ENCODE measurements at places on chromosomes 6 and 20.

- no peak for DNase-seq
Observed at GRCh38 chr6:134778431-134778830, 171.5 kb downstream of the ALDH8A1 start.

GRCh38 chr6:46327779-46328178 lies 157.0 kb upstream of the ENPP5 start:
- no peak for DNase-seq

- no peak for DNase-seq
Observed at GRCh38 chr6:53892707-53893106, 97.9 kb downstream of the LRRC1 start.

DNA sequence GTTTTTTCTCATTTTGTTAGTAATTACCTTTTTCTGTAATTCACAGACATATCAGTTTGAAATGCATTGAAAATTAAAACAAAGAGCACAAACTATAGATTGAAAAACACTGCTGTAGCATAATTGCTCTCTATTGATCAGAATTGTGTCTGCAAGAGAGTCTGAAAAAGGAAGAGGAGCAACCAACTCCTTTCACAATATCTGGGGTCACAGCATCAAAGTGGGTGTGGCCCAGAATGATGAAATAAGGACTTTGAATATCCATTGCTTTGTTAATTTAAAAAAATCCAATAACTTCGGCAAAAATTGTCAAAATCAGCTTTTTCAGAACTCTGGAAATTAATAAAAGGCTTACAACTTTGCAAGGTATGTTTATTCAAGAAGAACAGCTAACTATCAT lies 99.2 kb downstream of the MYLK4 start:
- no peak for DNase-seq

- peak; percentile 49 for DNase-seq
Observed at GRCh38 chr20:4814696-4815252, 93.1 kb downstream of the PRND start.

DNA sequence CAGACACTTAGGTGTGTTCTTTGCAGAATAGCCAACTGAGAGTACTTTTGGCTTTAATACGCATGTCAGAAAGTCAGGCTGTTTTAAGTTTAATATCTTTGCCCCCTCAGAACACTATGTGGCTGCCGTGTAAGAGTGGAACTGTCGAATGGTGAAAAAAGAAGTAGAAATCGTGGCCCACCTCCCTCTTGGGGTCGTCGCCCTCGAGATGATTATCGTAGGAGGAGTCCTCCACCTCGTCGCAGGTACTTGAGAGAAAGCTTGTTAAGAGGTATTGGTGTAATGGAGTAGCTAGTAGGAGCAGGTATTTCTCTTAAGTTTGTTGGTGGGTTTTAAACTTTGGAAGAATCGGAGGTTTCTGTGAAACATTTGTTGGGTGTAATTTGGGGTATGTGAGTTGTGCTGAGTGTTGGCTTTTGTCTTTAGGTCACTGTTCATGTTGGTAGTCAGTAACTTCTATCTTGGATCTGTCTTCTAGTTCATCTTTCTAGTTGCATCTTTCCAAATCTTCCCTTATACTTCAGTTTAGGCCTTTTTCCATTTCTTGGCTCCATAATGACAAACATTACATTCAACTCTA lies 4.7 kb downstream of the SRSF3 start:
- DNase-seq, result no peak

DNA sequence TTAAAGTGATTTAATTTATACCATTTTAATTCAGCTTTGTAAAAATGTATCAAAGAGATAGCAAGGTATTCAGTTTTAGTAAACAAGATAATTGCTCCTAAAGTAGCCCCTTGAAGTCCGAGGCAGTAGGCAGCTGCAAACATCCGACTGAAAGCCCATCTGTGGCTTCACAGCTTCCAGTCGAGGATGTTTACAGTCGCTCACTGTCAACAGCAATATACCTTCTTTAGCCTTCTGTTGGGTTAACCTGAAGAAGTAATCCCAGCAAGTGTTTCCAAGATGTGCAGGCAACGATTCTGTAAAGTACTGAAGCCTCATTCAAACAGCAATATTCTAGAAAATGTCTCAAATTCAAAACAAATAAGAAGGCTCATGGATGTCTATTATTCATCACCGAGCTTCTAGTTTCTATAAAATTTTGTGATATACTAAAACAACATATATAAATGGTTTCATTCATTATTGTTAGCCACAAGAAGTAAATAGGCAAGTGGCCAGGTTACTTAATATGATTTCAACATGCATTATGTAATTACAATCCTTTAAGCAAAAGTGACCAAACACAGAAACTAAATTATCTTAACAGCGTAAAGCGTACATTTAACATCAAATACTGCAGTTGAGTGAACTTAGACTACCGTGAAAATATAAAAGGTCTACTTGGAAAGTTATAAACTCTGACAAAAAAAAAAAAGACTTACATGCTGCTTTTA lies 115.0 kb downstream of the OGFRL1 start:
- no peak for DNase-seq

DNA sequence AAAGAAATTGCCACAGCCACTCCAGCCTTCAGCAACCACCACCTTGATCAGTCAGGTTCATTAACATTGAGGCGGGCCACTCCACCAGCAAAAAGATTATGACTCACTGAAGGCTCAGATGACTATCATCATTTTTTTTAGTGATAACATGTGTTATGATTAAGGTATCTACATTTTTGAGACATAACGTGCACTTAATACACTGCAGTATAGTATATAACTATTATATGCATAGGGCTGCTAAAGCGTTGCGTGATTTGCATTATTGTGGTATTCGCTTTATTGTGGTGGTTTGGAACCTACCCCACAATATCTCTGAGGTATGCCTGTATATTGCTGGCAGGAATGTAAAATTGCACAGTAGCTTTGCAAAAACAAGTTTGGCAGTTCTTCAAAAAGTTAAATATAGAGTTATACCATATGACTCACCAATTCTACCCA lies 6.8 kb upstream of the RIPK1 start:
- DNase-seq, result no peak

DNA sequence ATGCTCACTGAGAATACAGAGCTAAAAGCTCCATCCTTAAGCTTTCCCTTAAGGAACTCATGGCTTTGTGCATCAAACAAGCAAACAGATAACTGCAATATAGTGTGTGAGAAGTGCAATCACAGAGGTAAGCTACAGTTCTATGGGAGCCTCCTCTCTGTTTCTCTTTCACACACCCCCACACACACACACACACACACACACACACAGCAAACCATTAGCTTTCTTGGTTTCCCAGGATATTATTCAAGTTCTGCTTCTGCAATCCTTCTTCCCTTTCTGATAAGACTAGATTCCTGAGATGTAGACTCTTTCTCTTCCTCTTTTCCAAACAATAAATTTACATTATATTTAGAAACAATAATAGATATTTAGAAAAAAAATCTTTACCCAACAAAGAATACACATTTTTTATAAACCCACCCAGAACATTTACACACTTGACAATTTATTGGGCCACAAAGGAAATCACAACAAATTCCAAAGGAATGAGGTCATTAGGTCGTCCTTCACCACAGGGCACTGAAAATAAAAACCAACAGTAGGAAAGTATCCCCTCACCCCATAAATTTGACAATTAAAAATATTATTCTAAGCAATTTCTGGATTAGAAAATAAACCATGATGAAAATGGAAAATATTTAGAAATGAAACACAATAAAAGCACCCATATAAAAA lies 9.3 kb upstream of the GFOD1 start:
- DNase-seq, result no peak

GRCh38 chr20:32249030-32249738 lies 28.3 kb upstream of the KIF3B start:
- no peak for DNase-seq

DNA sequence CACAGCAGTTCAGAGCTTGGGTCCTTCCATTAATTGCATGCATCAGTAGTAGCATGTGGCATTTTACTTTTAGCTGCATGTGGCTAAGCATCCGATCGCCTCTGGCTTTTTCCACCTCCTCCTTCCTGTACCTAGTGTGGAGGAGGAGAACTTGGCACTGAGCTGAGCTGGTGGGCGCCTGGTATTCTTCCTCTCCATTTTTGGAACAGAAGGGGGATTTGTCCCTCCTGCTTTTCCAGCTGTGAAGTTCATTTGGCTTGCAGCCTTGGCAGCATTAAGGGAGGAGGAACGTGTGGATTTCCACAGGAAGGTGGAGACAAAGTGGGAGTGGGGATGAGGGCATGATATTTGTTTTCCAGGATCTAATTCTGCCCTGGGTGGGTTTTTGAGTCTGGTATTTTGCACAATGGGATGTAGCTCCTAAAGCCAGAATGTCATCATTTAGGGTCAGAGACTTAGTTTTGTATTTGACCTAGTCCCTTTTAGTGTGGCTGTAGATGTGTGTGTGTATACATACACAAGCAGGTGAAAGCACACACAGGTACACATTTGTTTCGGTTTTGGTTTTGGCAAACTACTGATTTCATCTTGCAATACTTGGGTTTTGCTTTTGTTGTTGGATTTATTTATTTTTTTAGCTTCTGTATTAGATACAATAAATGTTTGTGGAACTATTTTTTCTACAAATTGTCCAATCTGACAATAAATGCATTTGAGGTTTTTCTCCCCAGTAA lies 90.0 kb downstream of the SASH1 start:
- DNase-seq, result no peak

DNA sequence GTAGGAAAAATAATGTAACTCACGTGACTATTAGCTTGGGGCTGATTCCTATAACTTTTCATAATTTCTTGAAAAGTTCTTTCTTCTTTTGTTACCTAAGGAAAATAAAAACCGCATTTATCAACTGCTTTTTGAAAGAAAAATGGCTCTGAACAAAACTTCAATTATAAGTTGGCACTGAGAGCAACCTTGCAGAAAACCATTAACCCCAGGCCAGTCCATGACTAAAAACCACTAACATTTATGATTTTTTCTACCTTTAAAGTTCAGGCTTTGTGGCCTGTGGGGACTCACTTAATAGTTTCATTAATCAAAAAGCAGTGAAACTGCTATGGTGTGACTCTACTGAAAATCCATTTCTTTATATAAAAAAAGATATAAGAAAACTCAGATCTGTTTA lies 69.1 kb upstream of the SAMHD1 start:
- DNase-seq, result no peak

DNA sequence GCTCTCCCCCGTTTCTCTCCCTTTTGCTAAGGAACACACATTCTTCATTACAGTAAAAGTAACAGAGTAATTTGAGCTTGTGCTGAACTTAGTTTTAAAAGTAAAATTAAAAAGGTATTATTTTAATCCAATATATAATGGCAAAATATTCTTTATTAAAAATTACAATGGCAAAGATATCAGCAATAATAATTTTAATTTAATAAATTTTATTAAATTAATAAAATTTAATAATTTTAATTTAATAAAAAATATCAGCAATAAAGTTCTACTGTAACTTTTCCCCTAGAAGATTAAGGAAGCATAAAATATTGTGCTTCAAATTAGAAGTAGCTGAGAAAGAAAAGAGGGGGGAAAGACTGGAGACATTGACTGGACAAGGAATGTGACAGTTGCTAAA lies 32.5 kb downstream of the DSE start:
- DNase-seq, result no peak

DNA sequence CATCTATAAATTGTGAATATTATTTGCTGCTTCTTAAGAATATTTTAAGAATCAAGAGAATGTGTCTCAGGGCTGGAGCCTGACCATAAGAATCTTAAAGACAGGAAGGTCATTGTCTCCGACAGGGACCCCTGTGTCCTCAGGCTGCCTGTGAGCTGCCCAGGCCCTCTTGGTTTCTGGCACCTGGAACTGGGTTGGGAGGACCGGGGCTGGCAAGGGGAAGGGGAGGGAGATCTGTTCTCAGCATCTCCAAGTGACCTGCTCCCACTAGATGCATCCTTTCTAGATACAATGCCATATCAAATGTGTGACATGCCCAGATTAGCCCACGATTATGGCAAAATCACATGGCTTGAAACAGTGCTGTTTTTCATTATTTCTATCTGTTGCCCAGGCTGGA lies 110.5 kb downstream of the SCML4 start:
- no peak for DNase-seq

DNA sequence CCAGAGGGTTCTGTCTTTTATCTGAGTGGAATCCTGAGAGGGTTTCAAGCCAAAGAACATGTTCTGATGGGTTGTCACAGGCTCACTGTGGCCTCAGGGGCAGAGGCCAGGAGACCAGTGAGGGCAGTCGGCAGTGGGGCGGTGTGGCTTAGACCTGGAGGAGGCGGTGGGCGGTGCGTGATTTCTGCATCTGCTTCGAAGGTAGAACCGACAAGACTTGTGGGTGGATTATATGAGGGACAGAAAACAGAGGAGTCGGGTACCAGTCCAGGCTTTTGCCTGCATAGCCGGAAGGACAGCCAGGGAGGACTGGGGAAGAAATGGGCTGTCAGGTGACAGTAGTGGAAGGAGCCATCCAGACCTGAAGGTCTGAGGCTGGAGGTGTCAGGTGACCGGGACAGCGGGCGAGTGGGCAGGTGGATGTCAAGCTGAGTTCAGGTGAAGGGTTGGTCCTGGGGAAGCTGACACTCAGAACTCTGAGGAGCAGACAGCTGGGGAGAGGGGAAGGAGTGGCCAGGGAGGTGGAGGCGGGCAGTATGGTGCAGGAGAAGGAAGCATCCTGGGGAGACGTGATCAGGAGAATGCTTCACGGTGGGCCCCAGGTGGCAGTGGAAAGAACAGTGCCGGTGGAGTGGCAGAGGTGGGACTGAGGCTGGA lies 3.1 kb downstream of the CTSZ start:
- no peak for DNase-seq

DNA sequence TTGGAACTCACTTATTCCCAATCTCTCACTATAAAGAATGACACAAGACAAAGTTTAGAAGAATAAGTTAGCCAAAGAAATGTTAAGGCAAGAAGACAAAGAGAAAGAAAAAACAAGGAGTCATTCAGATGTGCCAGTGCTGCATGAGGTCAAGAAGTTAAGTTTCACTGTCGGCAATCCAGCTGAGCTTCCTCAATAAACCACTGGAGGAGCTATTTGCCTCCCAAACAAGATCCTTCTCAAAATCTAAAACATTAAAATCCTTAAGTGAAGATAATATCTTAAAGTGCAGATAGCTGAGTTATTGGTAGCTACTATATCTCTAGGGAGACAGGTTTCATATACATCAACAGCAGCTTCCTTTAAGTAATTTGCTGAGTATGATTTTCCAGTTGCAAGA lies 512.3 kb downstream of the HDGFL1 start:
- DNase-seq, result no peak

GRCh38 chr6:88702956-88703556 lies 260.4 kb downstream of the RNGTT start:
- DNase-seq, result no peak

GRCh38 chr6:1702580-1703051 lies 92.9 kb downstream of the FOXC1 start:
- DNase-seq, result no peak

- DNase-seq, result no peak
Observed at GRCh38 chr20:38158701-38159351, 6.2 kb downstream of the TGM2 start.

GRCh38 chr6:87951751-87952150 lies 95.9 kb upstream of the SPACA1 start:
- no peak for DNase-seq

GRCh38 chr6:159020011-159020410 lies 20.0 kb upstream of the RSPH3 start:
- no peak for DNase-seq

Measured in stimulated activated CD4-positive, alpha-beta T cell treated with anti-CD3 and anti-CD28 coated beads, TNF-alpha, amount 100 ng/mL, for 48 hours (primary cell).